ENCODE measurements at places on chromosomes 2 and 18.
A peak's percentile ranks its signal among the peaks of the same experiment; 100 is the strongest.

GRCh38 chr18:55439056-55439455, 148.9 kb downstream of the TCF4 start:
- no peak for DNase-seq

DNA sequence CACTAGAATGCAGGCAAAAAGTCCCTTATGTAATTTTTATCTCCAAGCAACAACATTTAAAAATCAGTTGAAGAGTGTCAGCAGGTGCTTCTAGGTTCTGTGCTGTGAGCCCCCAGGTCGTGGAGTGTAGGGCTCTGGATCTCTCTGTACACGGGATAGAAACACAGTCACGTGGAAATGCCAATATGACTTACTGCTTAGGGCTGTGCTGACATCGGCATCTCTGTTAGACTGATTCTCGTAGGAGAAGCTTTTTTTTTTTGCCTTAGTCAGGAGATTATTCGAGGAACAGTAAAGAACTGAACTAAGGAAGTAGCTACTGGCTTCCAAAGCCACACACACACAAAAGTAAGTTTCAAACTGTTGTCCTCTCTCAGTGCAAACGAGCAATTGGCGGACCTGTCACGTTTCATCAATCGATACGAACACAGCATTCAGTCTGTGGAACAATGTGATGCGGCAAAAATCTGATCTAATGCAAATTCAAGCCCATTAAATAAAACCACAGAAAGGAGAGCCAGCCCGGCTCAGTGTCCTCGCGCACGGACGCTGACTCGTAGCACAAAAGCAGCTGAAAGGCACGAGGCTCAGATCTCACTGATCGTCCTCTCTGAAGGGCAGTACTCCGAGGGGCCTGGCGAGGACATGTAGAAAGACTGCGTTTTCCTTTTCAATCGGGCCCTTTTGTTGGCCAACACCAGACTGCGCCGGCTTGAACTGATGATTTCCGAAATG, 41.5 kb downstream of the PRELID3A start:
- no peak for DNase-seq

GRCh38 chr2:233793465-233794127, 15.5 kb downstream of the MROH2A start:
- no peak for DNase-seq

GRCh38 chr2:3738454-3738853, 35.1 kb downstream of the DCDC2C start:
- DNase-seq, result peak; percentile 51

DNA sequence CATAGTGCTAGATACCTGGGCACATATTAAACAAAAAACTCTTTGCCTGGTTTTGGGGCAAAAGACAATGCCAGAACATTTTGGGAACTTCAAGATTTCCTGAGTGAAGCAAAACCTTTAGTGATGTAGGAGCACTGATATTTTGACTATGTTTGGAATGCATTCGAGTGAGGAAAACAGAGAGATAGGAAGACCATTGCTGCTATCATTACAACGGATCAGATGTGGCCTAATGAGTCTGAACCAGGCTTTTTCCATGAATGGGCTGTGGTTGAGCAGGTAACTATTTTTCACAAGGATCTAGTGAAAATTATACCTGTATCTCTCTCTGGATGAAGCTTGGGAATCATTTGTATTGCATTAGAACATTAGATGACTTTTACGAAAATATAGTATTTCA, 562.2 kb downstream of the DCC start:
- DNase-seq, result no peak

GRCh38 chr2:186328838-186329237, 157.2 kb upstream of the ZC3H15 start:
- no peak for DNase-seq

DNA sequence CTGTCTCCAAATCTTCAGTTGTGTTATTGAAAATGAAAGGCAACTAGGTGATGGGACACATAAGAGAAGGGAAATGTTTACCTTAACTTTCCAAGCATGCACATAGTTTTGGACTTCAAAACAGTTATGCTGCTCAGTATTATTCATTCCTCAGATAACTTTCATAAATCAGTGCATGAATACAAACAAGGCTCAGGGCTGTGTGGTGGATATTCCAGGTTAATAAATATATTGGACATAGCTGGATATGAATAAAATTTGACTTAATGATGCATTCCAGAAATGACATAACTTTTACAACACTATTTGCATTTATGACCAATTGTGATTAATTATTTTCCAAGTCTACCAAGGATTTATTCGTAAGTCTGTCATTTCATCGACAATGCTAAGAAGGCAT, 301.2 kb upstream of the ZNF804A start:
- no peak for DNase-seq

- DNase-seq, result peak; percentile 47
Measured at GRCh38 chr2:160492401-160493226, 993 bp downstream of the RBMS1 start.

DNA sequence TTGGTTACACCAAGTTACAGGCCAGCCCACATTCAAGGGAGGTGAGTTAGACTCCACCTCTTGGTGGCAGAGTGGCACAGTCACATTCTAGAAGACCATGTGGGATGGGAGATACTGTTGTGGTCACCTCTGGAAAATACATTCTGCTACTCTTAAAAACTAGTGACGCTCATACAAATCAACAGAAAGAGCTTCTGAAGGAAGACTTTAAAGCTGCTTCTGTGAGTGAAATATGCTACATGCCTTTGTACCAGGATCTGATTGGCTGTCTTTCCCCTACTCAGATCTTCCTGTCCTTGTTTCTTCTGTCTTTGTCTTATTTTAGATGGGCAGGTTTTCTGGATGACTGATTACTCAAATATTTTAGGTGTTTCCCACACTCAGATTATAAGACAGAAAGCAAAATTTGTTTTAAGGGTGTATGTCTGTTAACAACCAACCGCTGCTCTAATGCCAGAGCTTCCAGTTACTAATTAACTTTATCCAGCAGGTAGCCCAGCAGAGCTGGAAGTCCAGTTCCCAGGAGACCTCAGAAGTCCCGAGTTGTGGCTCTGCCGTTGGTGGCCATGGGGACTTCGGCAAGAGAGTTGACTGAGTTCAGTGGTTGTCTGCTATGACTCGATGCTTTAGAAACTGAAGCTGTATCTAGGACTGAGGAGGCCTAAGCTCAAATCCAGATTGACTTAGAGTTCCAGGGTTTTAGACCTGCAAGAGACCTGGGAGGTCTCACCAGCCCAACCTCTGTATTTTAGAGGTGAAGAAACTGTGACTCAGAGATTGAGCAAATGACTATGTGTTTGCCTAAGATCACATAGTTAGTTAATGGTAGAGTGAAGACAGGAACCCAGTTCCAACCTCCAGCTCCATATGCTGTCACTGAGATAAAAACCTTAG, 7.4 kb downstream of the IL1R2 start:
- no peak for DNase-seq

DNA sequence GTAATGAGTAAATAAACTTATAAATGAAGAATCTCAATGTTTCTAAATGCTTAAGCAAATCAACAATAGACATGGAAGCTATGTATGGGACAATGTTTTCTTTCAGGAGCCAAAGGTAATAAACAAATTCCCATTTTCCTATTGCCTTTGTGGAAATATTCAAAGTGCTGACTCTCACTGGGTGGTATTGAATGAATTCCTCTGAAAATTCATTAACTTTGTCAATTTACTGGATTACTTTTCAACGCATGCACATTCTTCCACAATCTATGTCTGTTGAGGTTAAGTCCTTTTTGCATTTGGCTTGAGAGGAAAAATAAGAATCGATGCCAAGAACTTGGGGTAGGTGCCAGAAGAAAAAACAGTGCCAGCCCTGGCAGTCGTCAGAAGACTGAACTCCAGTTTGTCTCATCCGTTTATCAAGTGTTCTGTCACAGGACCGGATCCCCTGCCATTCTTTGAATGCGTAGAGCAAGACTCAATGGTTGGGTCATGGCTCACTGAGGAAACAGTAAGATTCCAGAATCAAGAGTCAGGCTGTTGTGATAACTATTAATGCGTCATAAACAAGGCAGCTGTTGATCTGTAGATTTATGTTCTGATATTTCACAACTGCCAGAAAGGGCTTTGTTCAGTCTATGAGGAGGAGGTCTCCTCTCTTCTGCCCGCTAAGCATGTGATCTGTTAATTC, 133.3 kb downstream of the GFPT1 start:
- no peak for DNase-seq

DNA sequence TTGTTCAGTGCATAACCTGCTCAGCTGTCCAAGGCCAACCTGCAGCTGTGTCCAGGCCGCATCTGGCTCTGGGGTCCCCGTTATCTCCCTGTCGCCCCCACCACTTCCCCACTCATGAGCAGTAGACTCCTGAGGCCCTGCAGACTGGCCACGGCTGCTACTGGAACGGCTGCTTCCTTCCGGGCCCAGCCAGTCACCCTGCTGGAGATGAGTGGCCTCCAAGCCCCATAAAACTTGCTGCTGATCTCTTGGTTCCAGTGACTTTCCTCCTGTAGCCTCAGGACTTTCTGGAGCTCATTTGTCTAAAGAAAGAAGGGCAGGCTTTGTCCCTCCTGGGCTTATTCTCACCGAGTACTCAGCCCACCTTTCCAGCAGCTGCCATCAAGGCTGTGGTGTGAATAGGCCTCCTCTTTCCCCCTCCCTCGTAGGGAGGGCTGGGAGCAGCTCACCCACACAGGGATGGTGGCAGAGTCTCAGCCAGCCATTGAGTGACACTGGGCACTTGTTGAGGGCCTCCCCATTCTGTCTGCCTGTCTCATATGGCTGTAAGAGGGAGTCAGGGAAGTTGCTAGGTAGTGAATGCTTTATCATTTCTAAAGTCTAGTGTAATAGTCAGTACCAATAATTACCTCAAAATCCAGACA, 257.3 kb downstream of the MYCN start:
- no peak for DNase-seq

DNA sequence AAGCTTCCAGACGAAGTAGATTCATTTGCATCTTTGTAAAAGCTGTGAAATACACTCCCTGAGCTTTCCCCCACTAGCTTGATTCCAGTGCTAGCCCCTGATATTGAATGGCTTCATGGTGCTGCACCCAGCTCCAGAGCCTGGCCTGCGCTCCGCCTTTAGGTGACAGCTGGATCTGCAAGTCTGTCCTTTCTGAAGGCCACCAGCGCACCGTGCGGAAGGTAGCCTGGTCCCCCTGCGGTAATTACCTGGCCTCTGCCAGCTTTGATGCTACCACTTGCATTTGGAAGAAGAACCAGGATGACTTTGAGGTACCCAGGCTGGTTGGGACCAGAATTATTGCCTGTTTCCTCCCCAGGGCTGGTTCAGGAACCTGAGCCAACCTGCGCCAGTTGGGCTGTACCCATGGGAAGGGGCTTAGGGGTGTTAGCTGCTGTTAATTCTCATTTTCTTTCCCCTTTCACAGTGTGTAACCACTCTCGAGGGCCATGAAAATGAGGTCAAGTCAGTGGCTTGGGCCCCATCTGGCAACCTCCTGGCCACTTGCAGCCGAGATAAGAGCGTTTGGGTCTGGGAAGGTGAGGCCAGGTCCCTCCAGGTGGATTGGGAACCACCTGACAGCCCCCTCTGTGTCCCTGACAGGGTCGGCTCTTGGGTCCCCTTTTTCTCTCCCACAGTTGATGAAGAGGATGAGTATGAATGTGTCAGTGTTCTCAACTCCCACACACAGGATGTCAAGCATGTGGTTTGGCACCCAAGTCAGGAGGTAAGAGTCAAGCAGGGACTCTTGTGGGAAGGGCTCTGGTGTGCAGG, 1.3 kb downstream of the CIAO1 start:
- peak; percentile 54 for DNase-seq

DNA sequence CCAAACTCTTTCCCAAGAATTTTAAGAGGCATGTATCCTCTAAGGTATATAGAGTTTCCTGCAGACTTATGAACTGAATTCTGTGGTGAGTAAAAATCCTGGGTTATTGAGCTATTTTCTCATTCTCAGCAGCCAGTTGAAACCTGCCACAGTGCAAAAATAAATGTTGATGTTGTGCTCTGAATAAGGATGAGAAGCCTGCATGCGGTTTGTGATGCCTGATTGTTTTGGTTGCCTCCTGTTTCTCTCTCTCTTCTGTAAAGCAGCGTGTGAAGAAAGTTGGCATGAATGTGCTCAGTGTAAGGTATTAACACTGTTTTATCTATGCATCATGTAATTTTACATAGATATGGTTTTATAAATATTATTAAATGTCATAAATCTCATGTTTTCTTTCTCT, 452.6 kb downstream of the CDH2 start:
- DNase-seq, result no peak

All from NCI-H2081 (cell line).